ENCODE measurements at places on chromosomes 12 and 14.

DNA sequence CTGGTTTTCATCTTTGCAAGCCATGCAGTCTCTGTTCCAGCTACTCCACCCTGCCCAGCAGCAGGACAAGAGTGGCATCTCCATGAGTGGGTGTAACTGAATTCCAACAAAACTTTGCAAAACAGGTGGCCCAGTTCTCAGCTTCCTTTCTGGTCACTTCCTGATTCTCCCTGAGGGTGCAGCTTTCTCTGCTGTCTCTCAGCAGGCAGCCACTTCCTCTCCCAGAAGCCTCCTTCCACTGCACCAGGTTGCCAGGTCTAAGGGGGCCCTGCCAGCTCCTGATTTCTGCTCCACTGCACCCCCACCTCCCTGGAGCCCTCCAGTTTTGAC, 341.0 kb upstream of the FKBP4 start:
- DNase-seq = peak; percentile 19

GRCh38 chr12:131761638-131762037, 50.7 kb downstream of the SFSWAP start:
- DNase-seq = no peak

DNA sequence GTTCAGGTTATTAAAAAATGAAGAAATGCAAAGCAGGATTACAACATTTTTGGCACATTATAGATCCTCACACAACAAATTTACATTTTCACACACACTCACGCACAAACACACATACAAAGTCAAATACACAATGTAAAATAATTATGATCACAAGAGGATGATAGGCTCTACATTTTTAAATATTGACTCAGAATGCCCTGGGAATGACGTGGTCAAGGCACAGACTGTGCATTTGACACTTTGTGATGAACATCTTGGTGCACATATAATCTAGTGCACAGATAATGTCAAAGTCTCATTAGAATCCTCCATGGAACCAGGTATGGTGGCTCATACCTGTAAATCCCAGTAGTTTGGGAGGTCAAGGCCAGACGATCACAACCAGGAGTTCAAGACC, 49.4 kb downstream of the DPF3 start:
- DNase-seq = no peak

- DNase-seq = no peak
These were observed 102.2 kb downstream of the SNAPC1 start for GRCh38 chr14:61864329-61864898.

- no peak for DNase-seq
These were observed 352.6 kb downstream of the BMP4 start for GRCh38 chr14:53603994-53604393.

GRCh38 chr12:51752234-51752889, 96.2 kb downstream of the FIGNL2 start:
- DNase-seq = peak; percentile 72

- DNase-seq = no peak
These were observed 155.5 kb upstream of the RGS6 start for GRCh38 chr14:71776471-71777360.
